ENCODE measurements at places on chromosomes 12 and 14. TPM values are rescaled to one million over a fixed set of nuclear protein-coding genes. Genes with fewer than 3 reads are reported as not detected.

DNA sequence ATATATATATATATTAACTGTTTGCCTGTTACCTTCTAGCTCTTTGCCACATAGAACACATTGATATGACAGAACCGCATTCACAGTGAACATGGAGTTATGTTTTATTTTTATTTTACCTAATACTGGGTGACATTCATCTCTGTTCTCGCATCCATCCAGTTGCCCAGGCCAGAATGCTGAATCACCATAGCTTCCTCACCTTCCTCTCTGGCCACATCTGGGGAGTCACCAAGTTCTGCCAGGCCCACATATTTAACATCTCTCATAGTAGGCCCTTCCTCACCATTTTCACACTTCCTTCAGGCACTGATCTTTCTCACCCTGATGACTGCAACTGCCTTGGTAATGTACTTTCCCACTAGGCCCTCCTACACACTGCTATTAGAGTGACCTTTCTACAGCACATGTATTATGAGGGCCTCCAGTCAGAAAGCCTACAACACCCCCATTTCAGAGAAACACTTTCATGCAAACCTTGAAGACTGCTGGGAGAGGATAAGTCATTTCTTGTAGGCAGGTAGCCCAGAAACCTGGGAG is 106.8 kb downstream of the LGR5 start:
- H3K4me1 ChIP-seq, result no peaks in the 10 kb centered on the region
- no peak overlapping the region for H3K27ac ChIP-seq
- DNase-seq, result no peak
- no peaks in the 10 kb centered on the region for H3K27me3 ChIP-seq
- no peak overlapping the region for H3K4me3 ChIP-seq

DNA sequence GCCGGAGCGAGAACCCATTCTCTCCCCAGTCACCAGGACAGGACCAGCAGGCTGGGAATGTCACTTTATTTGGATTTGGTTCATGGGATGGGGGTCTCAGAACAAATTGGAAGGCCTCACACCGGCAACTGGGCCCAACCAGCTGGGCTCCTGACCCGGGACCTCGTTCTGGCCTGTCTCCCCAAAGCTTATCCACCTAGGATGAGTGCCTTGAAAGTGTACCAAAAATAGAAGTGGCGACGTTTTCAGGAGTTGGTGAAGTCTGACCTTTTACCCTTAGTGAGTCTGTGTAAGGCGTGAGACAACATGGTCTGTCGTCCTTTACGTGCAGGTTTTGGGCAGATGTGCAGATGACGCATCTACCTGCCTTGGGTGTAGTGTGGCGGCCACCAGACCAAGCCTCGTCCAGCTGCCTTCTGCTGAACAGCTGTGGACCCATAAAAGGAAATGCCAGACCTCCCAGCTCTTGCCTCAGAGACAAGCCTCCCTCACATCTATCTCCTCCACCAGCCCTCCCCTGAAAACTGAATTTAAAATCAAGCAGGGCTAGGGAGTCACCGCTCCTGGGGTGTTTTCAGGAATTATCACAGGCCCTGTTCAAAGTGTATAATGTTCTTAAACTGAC is 36.6 kb upstream of the CLMN start:
- no peaks in the 10 kb centered on the region for H3K36me3 ChIP-seq
- no peaks in the 10 kb centered on the region for H3K4me1 ChIP-seq
- H3K27me3 ChIP-seq, result no peaks in the 10 kb centered on the region
- no peak for DNase-seq
- H3K27ac ChIP-seq, result no peak overlapping the region

- no peak overlapping the region for H3K4me3 ChIP-seq
- no peak overlapping the region for H3K27ac ChIP-seq
- H3K4me1 ChIP-seq, result no peaks in the 10 kb centered on the region
- DNase-seq, result no peak
- H3K27me3 ChIP-seq, result no peaks in the 10 kb centered on the region
These were observed 19.8 kb downstream of the STYK1 start for GRCh38 chr12:10654003-10654402.

DNA sequence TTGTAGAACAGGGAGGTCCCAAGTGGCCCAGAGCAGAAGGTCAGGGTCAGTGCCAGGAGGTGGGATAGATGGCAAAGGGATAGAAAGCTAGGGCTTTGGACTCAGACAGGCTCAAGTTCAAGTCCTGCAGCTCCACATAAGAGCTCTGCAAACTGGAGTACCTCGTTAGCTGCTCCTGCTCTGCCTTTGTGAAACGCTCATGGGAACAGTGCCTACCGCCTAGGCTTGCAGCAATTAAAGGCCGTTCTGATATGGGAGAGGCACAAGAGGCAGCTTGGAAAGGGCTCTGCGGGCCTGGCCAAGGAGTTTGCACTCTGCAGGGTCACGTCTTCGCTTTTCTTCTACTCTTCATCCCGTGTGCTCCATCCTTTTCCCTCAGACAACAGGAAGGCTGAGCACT is 54.1 kb downstream of the MAP1LC3B2 start:
- no peak overlapping the region for H3K27ac ChIP-seq
- DNase-seq, result peak; percentile 50
- H3K4me3 ChIP-seq, result no peak overlapping the region
- no peaks in the 10 kb centered on the region for H3K36me3 ChIP-seq
- H3K27me3 ChIP-seq, result no peaks in the 10 kb centered on the region

DNA sequence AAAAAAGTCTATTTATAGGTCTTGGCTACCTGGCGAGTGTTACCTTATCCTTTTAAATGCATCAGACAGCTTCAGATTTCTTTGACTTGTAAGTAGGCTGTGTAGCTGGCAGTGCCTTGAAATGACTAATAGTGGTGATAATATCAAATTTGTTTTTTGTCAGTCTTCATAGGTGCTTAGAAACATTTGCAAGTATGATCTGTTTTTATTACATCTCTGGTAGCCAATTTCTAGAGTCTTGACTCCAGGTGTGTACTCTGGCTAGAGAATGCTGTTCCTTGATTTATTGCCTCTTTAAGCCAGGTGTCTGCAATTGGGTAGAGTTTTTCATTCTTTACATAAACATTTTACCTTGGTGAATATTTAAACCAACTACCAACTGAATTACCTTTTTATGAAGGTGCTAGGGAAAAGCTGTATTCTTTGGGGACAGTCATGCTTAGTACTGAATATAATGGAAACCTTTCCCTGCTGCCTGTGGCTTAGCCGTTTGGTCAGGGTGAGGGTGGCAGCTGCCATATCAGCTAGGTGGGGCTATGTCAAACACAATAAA is 32.6 kb downstream of the MLXIP start:
- no peaks in the 10 kb centered on the region for H3K27me3 ChIP-seq
- no peaks in the 10 kb centered on the region for H3K36me3 ChIP-seq
- no peak for DNase-seq
- no peaks in the 10 kb centered on the region for H3K4me1 ChIP-seq

DNA sequence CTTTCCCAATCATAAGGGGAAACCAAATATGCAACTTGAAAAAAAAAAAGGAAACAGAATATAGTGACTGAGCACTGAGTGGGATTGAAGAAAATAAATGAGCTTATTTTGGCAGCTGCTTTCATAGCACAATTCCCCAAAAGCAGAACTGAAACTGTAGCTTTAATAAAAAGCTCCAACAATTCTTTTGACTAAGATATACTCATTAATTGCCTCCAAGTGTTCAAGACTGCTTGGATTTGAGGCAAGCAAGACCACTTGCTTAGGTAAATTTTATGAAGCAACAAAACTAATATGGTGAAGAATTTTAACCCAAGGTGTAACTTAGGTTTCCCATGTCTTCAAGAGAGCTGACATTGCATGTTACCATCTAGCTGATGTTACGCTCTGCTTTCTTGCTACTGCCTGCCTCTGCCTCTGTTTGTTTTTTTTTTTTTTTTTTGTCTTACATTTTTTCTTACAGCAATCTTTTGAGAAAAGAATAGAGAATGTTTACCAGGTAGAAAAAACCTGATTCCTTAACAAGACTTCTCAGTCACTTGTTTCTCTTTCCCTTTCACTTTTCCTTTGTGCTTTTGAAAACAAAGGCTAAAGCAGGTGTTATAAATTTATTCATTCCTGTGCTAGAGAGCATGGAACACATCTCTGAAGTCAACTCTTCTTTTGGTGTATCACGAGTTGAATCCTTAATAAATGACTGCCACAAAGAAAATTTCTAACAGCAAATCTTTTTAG is 134.4 kb downstream of the BCAT1 start:
- no peaks in the 10 kb centered on the region for H3K27me3 ChIP-seq
- H3K4me1 ChIP-seq, result peaks cover 1% of the 10 kb centered on the region
- no peak for DNase-seq
- no peak overlapping the region for H3K27ac ChIP-seq
- H3K4me3 ChIP-seq, result no peak overlapping the region

- H3K27ac ChIP-seq, result no peak overlapping the region
- no peaks in the 10 kb centered on the region for H3K27me3 ChIP-seq
- no peak overlapping the region for H3K4me3 ChIP-seq
- no peak for DNase-seq
These were observed 26.0 kb downstream of the WBP11 start for GRCh38 chr12:14777271-14777670.

KLRB1 gene
- 1.1 TPM for total RNA-seq

MYH6 gene
- not detected for total RNA-seq

All from aorta (tissue), 5 donors.